ENCODE measurements at places on chromosomes 13 and 19.
A peak's percentile ranks its signal among the peaks of the same experiment; 100 is the strongest.

DNA sequence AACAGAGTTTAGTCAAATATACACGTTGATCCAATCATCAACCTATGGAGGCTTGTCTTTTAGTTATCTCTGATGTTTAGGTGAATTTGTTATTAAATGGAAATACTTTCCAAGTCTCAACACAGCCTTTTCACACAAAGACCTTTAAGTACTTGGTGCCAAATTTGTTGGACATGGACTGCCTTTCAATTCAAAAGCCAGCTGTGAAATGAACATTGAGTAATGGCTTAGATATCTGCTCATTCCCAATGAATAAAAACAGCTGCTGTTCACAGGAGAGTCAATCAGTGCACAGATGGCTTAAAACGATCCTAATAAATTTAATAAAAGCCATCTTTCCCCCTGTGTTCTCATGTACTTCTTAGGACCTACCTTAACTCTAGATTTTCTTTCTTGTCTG is 19.9 kb upstream of the DHRS12 start:
- H3K4me1 ChIP-seq = peaks cover 74% of the 10 kb centered on the region
- peak overlapping the region; percentile 73 for H3K27ac ChIP-seq
- no peaks in the 10 kb centered on the region for H3K27me3 ChIP-seq
- H3K36me3 ChIP-seq = no peaks in the 10 kb centered on the region

GRCh38 chr19:12886969-12887747 is at the start of gene KLF1:
Gene KLF1, minus strand, starts transcription at chr19:12887201. Its CDS starts 61 bp downstream, at chr19:12887140.
- peaks cover 53% of the 10 kb centered on the region for H3K27me3 ChIP-seq
- H3K27ac ChIP-seq = no peak within 1 kb of the TSS
- no peak for DNase-seq
- H3K4me3 ChIP-seq = peak within 1 kb of the TSS; percentile 57
- H3K36me3 ChIP-seq = no peaks in the 10 kb centered on the region
- H3K4me1 ChIP-seq = peaks cover 27% of the 10 kb centered on the region

GRCh38 chr13:39684531-39685137 is 29.2 kb downstream of the COG6 start:
- peaks cover 9% of the 10 kb centered on the region for H3K4me1 ChIP-seq
- H3K27me3 ChIP-seq = no peaks in the 10 kb centered on the region
- peaks cover 50% of the 10 kb centered on the region for H3K36me3 ChIP-seq
- H3K4me3 ChIP-seq = no peak overlapping the region

DNA sequence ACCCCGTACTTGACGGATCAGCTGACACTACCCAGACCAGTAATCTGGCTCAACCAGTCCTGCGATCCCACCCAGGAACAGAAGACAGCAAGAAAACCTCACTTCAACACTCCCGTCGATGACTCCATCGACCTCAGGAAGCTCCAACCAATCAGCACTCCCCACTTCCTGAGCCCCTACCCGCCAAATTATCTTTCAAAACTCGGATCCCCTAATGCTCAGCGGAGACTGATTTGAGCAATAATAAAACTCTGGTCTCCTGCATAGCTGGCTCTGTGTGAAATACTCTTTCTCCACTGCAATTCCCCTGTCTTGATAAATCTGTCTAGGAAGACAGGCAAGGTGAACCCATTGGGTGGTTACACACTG is 1.2 kb downstream of the LSM4 start:
- no peak for DNase-seq
- no peaks in the 10 kb centered on the region for H3K36me3 ChIP-seq
- H3K27me3 ChIP-seq = no peaks in the 10 kb centered on the region
- peaks cover 69% of the 10 kb centered on the region for H3K4me1 ChIP-seq
- peak overlapping the region; percentile 83 for H3K4me3 ChIP-seq

GRCh38 chr19:46299004-46299509 is 2.2 kb downstream of the HIF3A start:
- peak overlapping the region; percentile 100 for H3K27ac ChIP-seq
- no peaks in the 10 kb centered on the region for H3K27me3 ChIP-seq
- peaks cover 69% of the 10 kb centered on the region for H3K4me1 ChIP-seq
- peaks cover 9% of the 10 kb centered on the region for H3K36me3 ChIP-seq
- peak overlapping the region; percentile 83 for H3K4me3 ChIP-seq

GRCh38 chr19:8642561-8642960 is 12.1 kb downstream of the NFILZ start:
- no peak overlapping the region for H3K27ac ChIP-seq
- H3K4me3 ChIP-seq = no peak overlapping the region
- no peak for DNase-seq
- no peaks in the 10 kb centered on the region for H3K36me3 ChIP-seq
- H3K4me1 ChIP-seq = no peaks in the 10 kb centered on the region

DNA sequence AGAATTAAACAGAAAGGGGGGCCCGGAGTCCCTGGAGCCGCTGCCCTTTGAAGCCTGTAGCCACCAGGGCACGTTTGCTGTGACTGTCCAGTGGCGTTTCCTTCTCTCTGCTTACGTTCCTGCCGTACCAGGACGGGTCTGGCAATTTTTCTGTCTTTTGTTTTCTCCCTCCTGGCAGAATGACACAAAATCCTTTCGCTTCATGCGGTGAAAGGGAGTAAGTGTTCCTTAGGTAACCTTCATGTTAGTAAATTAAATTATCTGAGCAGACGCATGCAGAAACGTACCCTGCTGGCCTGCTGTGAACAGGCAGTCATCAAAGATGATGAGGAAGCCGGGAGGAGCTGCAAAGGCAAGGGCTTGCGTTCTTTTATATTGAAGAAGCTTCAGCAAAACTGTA is 299.3 kb upstream of the ARGLU1 start:
- peak overlapping the region; percentile 43 for H3K4me3 ChIP-seq
- no peak for DNase-seq
- H3K36me3 ChIP-seq = no peaks in the 10 kb centered on the region
- peaks cover 7% of the 10 kb centered on the region for H3K4me1 ChIP-seq
- H3K27me3 ChIP-seq = no peaks in the 10 kb centered on the region

DNA sequence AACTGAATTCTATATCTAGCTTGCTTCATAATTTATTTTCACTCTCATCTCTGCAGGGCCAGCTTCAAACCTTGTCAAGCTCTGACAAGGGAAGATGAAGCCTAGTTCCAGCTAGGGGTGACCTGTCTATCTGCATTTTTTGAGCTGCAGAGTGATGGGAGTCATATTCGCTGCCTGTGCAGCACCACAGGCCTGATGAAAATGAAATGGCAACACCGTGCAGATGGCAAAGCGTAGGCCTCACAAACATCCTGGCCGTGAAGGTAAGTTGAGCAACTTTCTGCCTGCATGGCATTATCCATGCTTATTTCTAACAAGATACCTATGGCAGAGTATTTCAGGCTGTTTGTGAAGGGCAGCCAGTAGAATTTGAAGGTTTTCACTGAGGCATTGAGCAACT is 86.4 kb upstream of the C1QTNF9B start:
- peaks cover 33% of the 10 kb centered on the region for H3K4me1 ChIP-seq
- DNase-seq = no peak
- no peaks in the 10 kb centered on the region for H3K27me3 ChIP-seq
- no peaks in the 10 kb centered on the region for H3K36me3 ChIP-seq
- no peak overlapping the region for H3K4me3 ChIP-seq

- H3K36me3 ChIP-seq = no peaks in the 10 kb centered on the region
- no peak for DNase-seq
- H3K27me3 ChIP-seq = no peaks in the 10 kb centered on the region
- no peak overlapping the region for H3K27ac ChIP-seq
Measured at GRCh38 chr13:94192431-94192975, 287.0 kb downstream of the DCT start.

- H3K4me3 ChIP-seq = no peak overlapping the region
- peaks cover 96% of the 10 kb centered on the region for H3K27me3 ChIP-seq
- H3K4me1 ChIP-seq = peaks cover 14% of the 10 kb centered on the region
Measured at GRCh38 chr13:27825072-27825471, 32.8 kb downstream of the GSX1 start.

DNA sequence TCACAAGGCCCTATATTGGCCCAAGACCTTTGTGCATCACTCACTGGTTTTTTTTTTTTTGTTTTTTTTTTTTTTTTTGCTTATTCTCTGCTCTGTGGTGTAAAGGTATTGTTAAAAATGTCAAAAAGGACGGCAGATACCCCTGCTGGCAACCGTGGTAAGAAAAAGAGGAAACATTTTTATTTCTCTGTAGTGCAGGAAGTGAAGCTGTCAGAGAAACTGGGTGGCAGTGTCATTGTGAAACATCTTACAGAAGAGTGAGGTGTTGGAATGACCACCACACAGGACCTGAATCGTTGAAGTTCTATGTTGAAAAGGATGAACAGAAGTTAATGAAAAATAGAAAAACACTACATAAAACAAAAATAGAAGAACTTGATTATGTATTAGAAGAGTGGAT is 346.4 kb downstream of the FGF9 start:
- no peaks in the 10 kb centered on the region for H3K36me3 ChIP-seq
- H3K4me3 ChIP-seq = no peak overlapping the region
- no peaks in the 10 kb centered on the region for H3K4me1 ChIP-seq
- no peaks in the 10 kb centered on the region for H3K27me3 ChIP-seq

DNA sequence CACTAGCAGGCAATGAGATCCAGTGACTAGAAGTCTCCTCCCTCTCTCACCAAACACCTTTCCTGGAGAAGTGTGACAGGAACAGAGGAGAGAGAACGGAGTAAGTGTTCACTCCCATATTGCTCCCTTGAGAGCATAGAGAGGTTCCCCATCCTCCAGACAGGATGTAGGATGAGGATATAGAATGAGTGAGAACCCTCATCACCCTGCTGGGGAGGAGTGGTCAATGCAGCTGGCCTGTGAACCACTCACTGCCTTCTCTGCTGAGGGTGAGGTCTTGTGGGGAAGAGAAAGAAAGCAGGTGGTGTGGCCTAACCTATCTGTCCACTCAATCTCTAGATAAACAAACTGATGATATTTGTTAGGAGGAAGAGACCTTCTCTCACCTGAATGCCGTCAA is 386.6 kb downstream of the PCDH20 start:
- no peak overlapping the region for H3K27ac ChIP-seq
- no peak overlapping the region for H3K4me3 ChIP-seq
- no peak for DNase-seq

DNA sequence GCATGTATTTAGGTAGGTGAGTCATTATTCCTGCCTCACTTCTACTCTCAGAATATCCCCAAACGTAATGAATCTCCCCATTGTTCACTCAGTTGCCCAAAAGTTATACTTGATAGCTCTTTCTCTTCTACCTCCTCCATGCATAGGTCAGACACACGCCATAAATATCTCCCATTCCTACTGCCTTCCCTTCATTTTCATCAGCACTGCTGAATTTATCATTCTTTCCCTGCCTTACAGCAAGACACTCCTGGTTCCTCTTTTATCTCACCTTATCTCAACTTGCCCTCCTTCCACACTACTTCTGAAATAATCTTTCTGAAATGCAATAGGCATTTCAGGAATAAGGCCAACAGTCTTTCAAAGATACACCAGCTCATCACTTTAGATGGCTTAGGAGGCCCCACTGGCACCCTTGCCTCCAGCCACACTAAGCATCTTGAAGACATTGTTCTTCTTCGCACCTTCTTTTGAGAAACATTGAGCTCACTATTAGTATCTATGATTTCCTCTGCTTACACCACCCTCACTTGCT is 333.9 kb downstream of the MYO16 start:
- no peak for DNase-seq
- no peaks in the 10 kb centered on the region for H3K27me3 ChIP-seq
- H3K4me1 ChIP-seq = no peaks in the 10 kb centered on the region
- H3K36me3 ChIP-seq = no peaks in the 10 kb centered on the region
- H3K4me3 ChIP-seq = no peak overlapping the region

GRCh38 chr13:30437177-30437576 is 14.9 kb downstream of the UBE2L5 start:
- no peaks in the 10 kb centered on the region for H3K36me3 ChIP-seq
- no peak for DNase-seq
- H3K27me3 ChIP-seq = peaks cover 22% of the 10 kb centered on the region

GRCh38 chr19:13952931-13953531 is 722 bp downstream of the DCAF15 start:
- no peaks in the 10 kb centered on the region for H3K27me3 ChIP-seq
- H3K36me3 ChIP-seq = peaks cover 37% of the 10 kb centered on the region
- peak overlapping the region; percentile 80 for H3K4me3 ChIP-seq
- peak overlapping the region; percentile 83 for H3K27ac ChIP-seq
- DNase-seq = no peak

DNA sequence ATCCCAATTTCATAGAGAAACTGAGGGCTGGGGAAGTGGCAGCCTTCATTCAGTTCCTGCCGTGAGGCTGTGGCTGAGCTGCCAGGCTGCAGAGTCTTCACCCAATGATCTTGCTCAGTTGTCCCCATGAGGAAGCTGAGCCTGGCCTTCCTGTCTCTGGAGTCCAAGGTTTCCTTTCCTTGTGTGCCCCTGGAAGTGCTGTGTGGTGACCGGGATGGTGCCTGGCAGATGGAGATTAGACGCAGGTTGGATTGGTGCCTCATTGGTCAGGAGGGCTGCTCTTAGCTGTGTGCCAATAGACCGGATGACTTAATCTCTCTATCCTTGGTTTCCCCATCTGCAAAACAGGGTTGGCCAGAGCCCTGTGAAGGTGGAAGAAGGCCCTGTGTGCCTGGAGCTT is 24.6 kb downstream of the DNM2 start:
- H3K27me3 ChIP-seq = no peaks in the 10 kb centered on the region
- H3K4me3 ChIP-seq = no peak overlapping the region
- peak overlapping the region; percentile 51 for H3K27ac ChIP-seq
- H3K36me3 ChIP-seq = no peaks in the 10 kb centered on the region

- H3K4me3 ChIP-seq = no peak overlapping the region
- no peaks in the 10 kb centered on the region for H3K27me3 ChIP-seq
- H3K4me1 ChIP-seq = no peaks in the 10 kb centered on the region
- H3K36me3 ChIP-seq = peaks cover 91% of the 10 kb centered on the region
- DNase-seq = no peak
- no peak overlapping the region for H3K27ac ChIP-seq
Measured at GRCh38 chr13:112851107-112852038, 117.6 kb upstream of the MCF2L start.

- H3K4me3 ChIP-seq = no peak overlapping the region
- H3K27me3 ChIP-seq = no peaks in the 10 kb centered on the region
Measured at GRCh38 chr13:50627111-50627510, 216.4 kb downstream of the DLEU7 start.

DNA sequence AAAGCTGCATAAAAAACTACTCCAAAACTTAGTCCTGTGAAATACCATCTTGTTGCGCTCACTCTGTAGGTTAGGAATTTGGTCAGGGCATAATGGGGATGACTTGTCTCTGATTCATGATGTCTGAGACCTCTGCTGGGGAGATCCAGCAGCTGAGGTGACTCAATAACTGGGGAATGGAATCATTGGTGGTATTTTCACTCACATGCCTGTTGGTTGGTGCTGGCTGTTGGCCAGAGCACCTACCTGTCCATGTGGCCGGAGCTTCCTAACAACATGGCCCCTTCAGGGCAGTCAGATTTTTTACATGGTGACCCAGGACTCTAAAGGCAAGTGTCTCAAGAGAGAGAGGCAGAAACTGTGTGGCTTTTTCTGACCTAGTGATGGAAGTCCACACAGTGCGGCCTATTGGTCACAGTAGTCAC is 7.4 kb upstream of the ESD start:
- no peak overlapping the region for H3K4me3 ChIP-seq
- H3K27me3 ChIP-seq = peaks cover 8% of the 10 kb centered on the region
- DNase-seq = no peak
- no peaks in the 10 kb centered on the region for H3K36me3 ChIP-seq
- H3K4me1 ChIP-seq = no peaks in the 10 kb centered on the region

- no peaks in the 10 kb centered on the region for H3K27me3 ChIP-seq
- no peaks in the 10 kb centered on the region for H3K36me3 ChIP-seq
- peak overlapping the region; percentile 92 for H3K27ac ChIP-seq
- H3K4me3 ChIP-seq = peak overlapping the region; percentile 52
Measured at GRCh38 chr19:18649371-18650020, 12.7 kb downstream of the KLHL26 start.

- H3K4me1 ChIP-seq = peaks cover 3% of the 10 kb centered on the region
- no peaks in the 10 kb centered on the region for H3K27me3 ChIP-seq
- no peak overlapping the region for H3K4me3 ChIP-seq
- DNase-seq = no peak
- no peak overlapping the region for H3K27ac ChIP-seq
Measured at GRCh38 chr13:97448503-97449251, 14.7 kb downstream of the RAP2A start.

Measured in left ventricle myocardium inferior (tissue), 1 donor.